ENCODE measurements at places on chromosomes 6 and 20. TPM values are rescaled to one million over a fixed set of nuclear protein-coding genes. Genes with fewer than 3 reads are reported as not detected.

EBF4 gene
- not detected for polyA plus RNA-seq

BCLAF1 gene
- 75.8 TPM for polyA plus RNA-seq

ADGRF5 gene
- polyA plus RNA-seq = not detected

KCNK16 gene
- polyA plus RNA-seq = not detected

BEND6 gene
- polyA plus RNA-seq = not detected

BPIFA1 gene
- not detected for polyA plus RNA-seq

PRDM1 gene
- polyA plus RNA-seq = 1.8 TPM

SLC35F1 gene
- polyA plus RNA-seq = not detected

DNA sequence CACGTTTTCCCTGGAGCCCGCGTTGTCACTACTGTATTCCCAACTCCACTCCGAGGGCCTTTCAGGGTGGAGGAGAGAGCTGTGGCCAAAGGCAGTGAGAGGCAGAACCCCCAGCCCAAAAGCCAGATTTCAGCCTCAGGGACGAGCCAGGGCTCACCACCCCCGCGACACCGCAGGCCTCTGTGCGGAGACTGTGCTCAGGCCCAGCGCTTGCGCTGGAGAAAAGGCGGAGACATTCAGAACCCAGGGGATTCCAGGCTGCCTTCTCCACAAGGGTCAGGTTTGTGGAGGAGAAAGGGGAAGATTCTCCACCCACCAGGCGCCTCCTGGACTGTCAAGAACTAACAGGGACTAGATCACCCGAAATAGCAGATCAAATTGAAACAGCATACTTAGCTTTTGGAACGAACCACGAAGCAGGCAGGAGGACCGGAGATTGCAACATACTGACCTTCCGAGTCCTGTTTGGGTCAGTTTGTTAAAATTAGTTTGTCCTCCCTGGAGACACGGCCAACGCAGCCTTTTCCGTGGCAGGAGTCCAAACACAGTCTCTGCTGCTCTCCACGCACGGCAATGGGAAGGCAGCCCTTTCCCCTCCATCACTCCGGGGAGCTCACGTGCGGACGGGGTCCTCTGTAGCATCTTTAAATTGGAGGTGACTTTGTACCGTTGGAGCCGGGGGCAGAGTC, 14.4 kb downstream of the DLL1 start:
- no peak overlapping the region for H3K27ac ChIP-seq
- peaks cover 31% of the 10 kb centered on the region for H3K4me1 ChIP-seq
- no peaks in the 10 kb centered on the region for H3K36me3 ChIP-seq
- no peak overlapping the region for H3K4me3 ChIP-seq
- no peaks in the 10 kb centered on the region for H3K27me3 ChIP-seq

- H3K27ac ChIP-seq = no peak overlapping the region
- DNase-seq = no peak
- no peaks in the 10 kb centered on the region for H3K27me3 ChIP-seq
- H3K4me1 ChIP-seq = no peaks in the 10 kb centered on the region
- no peak overlapping the region for H3K4me3 ChIP-seq
Measured at GRCh38 chr6:2116496-2116895, 128.9 kb downstream of the GMDS start.

DNA sequence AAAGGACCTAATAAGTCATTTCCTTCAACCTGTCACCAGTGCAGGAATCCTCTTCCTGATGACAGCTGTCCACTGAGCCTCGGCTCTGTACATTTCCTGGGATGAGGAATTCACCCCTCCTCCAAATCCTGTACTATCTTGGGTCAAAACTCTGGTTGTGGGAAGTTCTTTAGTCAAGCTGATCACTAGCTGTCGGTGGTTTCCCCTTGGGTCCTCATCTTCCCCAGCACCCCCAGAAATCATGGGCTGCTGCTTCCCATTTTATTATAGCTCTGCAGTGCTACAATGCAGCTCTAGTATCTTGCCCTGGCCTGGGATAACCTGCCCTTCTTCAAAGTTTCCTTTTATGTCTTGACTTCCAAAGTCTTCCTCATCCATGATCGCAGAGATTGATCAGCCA, 14.6 kb upstream of the ADA start:
- no peak overlapping the region for H3K27ac ChIP-seq
- H3K4me1 ChIP-seq = peaks cover 24% of the 10 kb centered on the region
- DNase-seq = peak; percentile 61
- H3K36me3 ChIP-seq = no peaks in the 10 kb centered on the region
- no peak overlapping the region for H3K4me3 ChIP-seq
- no peaks in the 10 kb centered on the region for H3K27me3 ChIP-seq

GRCh38 chr20:51660672-51661608, 107.2 kb downstream of the ATP9A start:
- no peak overlapping the region for H3K4me3 ChIP-seq
- no peaks in the 10 kb centered on the region for H3K27me3 ChIP-seq
- no peaks in the 10 kb centered on the region for H3K36me3 ChIP-seq

GRCh38 chr6:225121-225721, 67.1 kb upstream of the DUSP22 start:
- H3K4me3 ChIP-seq = peak overlapping the region; percentile 55
- peak; percentile 87 for DNase-seq
- H3K4me1 ChIP-seq = peaks cover 31% of the 10 kb centered on the region
- H3K36me3 ChIP-seq = no peaks in the 10 kb centered on the region
- no peaks in the 10 kb centered on the region for H3K27me3 ChIP-seq
- H3K27ac ChIP-seq = peak overlapping the region; percentile 58

DNA sequence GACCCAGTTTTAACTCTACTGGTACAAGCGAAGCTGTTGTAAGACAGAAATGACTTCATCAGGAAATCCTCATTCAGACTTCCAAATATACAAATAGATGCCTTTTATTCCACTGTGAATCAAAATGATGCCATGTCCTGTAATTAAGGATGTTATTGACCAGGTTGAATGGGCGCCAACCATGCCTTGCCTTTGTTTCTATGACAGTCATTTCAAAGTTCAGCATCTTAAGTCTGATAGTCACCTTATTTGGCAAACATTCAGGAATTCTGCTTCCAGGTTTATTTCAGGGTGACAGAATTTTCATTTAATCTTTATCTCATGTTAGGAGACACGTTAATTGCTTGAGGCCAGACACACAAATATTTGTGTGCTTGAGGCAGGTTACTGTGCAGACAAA, 592.8 kb upstream of the JAG1 start:
- no peak overlapping the region for H3K4me3 ChIP-seq
- H3K27me3 ChIP-seq = no peaks in the 10 kb centered on the region
- no peak for DNase-seq

- no peaks in the 10 kb centered on the region for H3K27me3 ChIP-seq
- peak overlapping the region; percentile 59 for H3K27ac ChIP-seq
- H3K4me1 ChIP-seq = peaks cover 13% of the 10 kb centered on the region
- H3K4me3 ChIP-seq = peak overlapping the region; percentile 88
Measured at GRCh38 chr20:58888521-58889333, 36.2 kb downstream of the GNAS start.

GRCh38 chr6:147829418-147829817, 320.9 kb downstream of the SAMD5 start:
- no peaks in the 10 kb centered on the region for H3K36me3 ChIP-seq
- H3K27me3 ChIP-seq = no peaks in the 10 kb centered on the region
- no peaks in the 10 kb centered on the region for H3K4me1 ChIP-seq

DNA sequence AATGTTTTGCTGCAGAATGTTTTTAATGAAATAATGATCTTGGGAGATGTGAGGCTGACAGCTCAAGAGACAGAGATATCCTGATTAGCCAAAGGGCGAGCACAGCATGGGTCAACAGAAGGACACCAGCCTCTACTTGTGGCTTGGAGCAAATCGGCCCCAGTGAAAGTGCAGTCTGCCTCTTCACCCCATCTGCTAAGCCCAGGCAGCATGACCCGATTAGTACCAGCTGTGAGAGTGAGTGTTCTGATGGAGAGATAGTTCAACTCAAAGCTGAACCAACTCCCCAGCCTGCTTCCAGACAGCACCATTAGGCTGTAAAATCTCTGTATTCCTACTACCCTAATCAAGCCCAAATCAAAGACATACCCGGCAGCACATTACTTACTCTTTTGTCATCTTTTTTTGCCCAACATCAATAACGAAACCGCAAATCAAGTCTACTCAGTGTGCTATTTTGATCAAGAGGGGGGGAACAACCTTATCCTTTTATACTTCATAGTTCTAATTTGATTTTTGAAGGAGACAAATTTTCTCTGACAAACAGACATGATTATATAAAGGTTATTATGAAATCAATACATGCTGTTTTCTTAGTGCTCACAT, 514.1 kb upstream of the NRSN1 start:
- H3K27ac ChIP-seq = no peak overlapping the region
- H3K4me3 ChIP-seq = no peak overlapping the region
- no peaks in the 10 kb centered on the region for H3K36me3 ChIP-seq
- no peak for DNase-seq
- no peaks in the 10 kb centered on the region for H3K4me1 ChIP-seq
- H3K27me3 ChIP-seq = no peaks in the 10 kb centered on the region

DNA sequence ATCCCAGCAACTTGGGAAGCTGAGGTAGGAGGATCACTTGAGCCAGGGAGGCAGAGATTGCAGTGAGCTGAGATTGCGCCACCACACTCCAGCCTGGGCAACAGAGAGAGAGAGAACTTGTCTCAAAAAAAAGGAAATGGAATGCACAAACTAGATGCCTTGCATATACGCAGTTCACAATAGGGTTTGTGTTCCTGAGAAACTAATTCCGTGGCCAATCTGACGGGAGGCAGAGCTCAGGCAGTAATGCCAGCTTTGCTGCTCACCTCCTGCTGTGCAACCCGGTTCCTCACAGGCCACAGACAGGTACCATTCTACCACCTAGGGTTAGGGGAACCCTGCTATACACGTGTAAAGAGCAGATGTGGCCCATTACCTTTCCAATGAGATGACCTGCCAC, 1.4 kb downstream of the CDK5RAP1 start:
- H3K36me3 ChIP-seq = peaks cover 10% of the 10 kb centered on the region
- no peak for DNase-seq
- no peaks in the 10 kb centered on the region for H3K27me3 ChIP-seq
- peak overlapping the region; percentile 57 for H3K27ac ChIP-seq

- H3K27me3 ChIP-seq = peaks cover 64% of the 10 kb centered on the region
- no peaks in the 10 kb centered on the region for H3K36me3 ChIP-seq
- peaks cover 44% of the 10 kb centered on the region for H3K4me1 ChIP-seq
- no peak overlapping the region for H3K27ac ChIP-seq
- DNase-seq = peak; percentile 75
Measured at GRCh38 chr20:57503035-57503658, 21.8 kb downstream of the CTCFL start.

DNA sequence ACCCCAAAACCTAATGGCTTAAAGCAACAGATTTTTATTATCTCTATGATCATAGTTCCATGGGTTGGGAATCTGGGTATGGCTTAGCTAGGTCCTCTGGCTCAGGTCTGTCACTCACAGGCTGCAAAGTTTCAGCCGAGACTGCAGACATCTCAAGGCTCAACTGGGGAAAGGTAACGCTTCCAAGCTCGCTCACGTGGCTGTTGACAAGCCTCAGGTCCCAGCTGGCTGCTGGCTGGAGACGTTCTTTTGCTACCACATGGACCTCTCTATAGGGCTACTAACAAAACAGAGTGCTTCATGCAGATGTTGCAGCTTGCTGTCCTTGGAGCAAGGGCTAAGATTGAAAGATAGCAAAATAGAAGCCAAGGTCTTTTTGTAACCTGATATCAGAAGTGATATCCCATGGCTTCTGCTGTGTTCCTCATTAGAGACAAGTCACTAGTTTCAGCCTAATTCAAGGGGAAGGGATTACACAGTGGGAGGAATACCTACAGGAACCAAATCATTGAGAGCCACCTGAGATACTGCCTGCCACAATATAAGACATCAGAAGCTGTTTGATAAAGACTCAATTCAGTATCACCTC, 6.6 kb downstream of the HTR1E start:
- no peaks in the 10 kb centered on the region for H3K36me3 ChIP-seq
- H3K4me1 ChIP-seq = no peaks in the 10 kb centered on the region
- H3K27me3 ChIP-seq = peaks cover 4% of the 10 kb centered on the region
- no peak overlapping the region for H3K27ac ChIP-seq

- H3K4me3 ChIP-seq = no peak overlapping the region
- H3K36me3 ChIP-seq = no peaks in the 10 kb centered on the region
- H3K4me1 ChIP-seq = no peaks in the 10 kb centered on the region
Measured at GRCh38 chr6:137497721-137498463, 3.7 kb upstream of the OLIG3 start.

DNA sequence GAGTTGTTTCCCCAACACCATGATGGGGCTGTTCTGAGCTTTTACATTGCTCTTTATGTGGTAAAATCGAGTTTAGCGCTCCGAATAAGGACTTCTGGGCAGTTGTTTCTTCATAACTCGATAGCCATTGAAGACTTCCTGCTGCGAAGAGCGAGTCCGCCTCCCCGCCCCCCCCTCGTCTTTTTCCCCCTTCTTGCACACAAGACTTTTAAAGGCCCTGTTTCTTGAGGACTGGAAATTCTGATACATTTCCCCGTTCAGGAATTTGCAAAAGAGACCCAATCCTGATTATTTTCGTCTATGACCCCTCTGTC, 1.5 kb upstream of the CITED2 start:
- no peaks in the 10 kb centered on the region for H3K27me3 ChIP-seq
- peaks cover 15% of the 10 kb centered on the region for H3K36me3 ChIP-seq
- no peak for DNase-seq
- H3K4me1 ChIP-seq = peaks cover 41% of the 10 kb centered on the region
- H3K27ac ChIP-seq = peak overlapping the region; percentile 96

GRCh38 chr6:118644007-118644406, 7.4 kb downstream of the CEP85L start:
- peaks cover 8% of the 10 kb centered on the region for H3K4me1 ChIP-seq
- no peak overlapping the region for H3K4me3 ChIP-seq
- no peak for DNase-seq
- no peaks in the 10 kb centered on the region for H3K27me3 ChIP-seq
- no peak overlapping the region for H3K27ac ChIP-seq

DNA sequence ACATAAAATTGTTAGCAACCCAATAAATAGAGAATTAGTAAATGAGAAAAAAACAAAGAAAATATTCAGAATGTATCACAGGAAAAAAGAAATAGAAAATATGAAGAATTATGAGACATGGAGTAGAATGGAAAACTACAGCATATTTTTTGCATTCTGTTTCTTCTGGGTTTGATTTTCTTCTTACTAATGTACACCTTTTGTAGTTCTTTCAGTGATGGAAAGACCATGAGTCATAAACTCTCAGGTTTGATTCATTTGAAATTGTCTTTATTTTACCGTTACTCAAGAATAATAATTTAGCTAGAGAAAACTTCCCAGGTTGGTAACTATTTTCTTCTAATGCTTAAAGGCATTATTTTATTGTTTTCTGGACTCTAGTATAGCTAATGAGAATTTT, 90.3 kb upstream of the TMEM170B start:
- no peak for DNase-seq
- H3K36me3 ChIP-seq = no peaks in the 10 kb centered on the region
- H3K27me3 ChIP-seq = no peaks in the 10 kb centered on the region
- no peak overlapping the region for H3K27ac ChIP-seq

DNA sequence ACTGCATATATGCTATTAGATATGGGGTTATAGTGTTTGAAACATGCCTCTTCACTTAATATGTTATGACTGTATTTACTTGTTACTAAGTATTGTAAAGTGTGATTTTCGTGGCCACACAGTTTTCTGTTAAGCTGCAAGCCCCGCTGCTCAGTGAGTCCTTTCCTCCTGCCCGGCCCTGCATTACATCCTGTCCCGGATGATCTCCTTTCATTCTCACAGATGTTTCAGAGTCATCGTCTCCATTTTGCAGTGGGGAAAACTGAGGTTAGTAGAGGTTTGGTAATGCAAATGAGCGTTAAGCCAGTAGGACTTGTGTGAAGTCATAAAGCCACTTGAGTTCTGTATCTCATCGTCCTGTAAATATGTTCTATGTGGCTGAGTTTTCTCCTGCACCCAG, 155.5 kb downstream of the CFAP61 start:
- no peaks in the 10 kb centered on the region for H3K4me1 ChIP-seq
- no peak overlapping the region for H3K27ac ChIP-seq
- DNase-seq = no peak
- peaks cover 2% of the 10 kb centered on the region for H3K27me3 ChIP-seq
- H3K4me3 ChIP-seq = no peak overlapping the region

All from CD14-positive monocyte (primary cell).